ENCODE measurements at places on chromosomes 6 and 20.

DNA sequence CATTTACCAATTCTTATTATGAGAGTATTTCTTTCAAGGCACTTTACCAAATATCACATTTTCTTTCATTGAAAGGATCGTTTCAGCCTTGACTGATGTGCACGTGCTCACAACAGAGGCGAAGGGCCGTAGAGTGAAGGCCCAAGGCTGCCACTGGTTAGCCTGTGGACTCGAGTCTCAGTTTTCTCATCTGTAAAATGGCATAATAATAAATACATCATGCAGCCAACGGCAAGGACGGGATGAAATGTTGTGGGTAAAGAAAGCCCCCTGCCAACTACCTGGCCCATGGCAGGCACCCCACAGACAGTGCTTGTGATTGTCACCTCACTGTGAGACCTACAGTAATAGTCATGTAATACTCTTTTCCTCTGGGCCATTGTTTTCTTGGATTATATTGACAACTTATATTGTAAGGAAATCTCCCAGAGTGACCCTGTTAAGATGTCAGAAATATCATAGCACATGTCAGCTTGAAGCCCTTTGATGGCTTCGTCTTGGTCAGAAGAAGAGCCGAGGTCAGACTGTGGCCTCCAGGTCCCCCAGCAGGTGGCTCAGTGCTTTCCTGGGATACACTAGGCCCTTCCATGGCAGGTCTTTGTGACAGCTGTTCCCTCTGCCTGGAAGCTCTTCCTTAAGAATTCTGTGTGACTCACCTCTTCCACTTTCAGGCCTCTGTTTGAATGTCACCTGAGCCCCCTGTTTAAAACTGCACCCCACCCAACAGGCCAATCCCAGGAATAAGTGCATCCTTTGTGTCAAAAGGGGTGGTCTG, 36.3 kb downstream of the FAM50B start:
- DNase-seq: no peak

- no peak for DNase-seq
Measured at GRCh38 chr6:132733814-132734213, 20.0 kb upstream of the VNN1 start.

DNA sequence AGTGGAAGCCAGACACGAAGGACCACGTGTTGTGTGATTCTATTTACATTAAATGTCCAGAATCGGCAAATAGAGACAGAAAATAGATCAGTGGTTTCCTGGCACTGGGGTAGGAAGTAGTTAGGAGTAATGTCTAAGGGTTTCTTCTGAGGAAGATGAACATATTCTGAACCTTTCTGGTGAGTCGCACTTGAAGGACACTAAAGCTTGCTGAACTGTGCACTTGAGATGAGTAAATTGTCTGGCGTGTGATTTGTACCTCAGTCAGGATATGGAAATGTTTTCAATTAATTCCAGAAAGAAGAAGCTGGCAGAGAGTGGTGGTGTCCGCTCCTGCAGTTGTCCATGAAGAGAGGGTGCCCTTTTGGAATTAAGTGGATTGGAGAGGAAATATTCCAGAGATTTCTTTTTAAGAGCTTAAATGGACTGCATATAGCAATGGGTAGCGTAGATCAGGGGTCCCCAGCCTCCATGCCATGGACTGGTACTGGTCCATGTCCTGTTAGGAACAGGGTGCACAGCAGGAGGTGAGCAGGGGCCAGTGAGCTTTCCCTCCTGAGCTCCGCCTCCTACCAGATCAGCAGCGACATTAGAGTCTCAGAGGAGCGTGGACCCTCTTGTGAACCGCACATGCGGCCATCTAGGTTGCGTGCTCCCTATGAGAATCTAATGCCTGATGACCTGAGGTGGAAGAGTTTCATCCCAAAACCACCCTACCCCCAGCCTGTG, 12.4 kb upstream of the KIF25 start:
- DNase-seq: no peak

DNA sequence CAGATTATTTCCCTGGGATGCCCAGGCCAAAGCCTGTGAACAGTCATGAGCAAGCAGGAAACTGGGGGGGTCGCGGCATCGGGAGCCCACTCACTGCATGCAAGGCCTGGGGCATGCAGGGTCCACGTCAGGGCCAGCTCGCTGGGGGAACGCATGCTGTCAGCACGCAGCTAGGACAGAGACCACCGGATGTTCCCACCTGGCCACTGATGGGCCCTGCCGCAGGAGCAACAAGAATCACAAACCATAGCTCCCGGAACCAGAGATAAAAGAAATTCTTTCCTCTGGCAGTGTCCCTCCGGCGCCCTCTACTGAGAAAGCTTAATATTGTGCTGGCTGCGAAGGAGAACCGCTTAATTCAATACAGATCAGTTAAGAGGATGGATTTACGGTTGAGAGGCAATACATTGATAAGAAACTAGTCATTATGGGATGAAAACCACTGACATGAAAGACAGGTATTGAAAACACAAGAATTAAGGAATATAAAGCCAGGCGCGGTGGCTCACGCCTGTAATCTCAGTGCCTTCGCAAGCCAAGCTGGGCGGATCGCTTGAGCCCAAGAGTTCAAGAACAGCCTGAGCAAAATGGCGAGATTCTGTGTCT, 32.6 kb downstream of the C6orf15 start:
- no peak for DNase-seq

GRCh38 chr6:141483598-141484061, 649.1 kb upstream of the GJE1 start:
- peak; percentile 88 for DNase-seq

- no peak for DNase-seq
Measured at GRCh38 chr20:3935956-3936340, 46.8 kb downstream of the PANK2 start.

DNA sequence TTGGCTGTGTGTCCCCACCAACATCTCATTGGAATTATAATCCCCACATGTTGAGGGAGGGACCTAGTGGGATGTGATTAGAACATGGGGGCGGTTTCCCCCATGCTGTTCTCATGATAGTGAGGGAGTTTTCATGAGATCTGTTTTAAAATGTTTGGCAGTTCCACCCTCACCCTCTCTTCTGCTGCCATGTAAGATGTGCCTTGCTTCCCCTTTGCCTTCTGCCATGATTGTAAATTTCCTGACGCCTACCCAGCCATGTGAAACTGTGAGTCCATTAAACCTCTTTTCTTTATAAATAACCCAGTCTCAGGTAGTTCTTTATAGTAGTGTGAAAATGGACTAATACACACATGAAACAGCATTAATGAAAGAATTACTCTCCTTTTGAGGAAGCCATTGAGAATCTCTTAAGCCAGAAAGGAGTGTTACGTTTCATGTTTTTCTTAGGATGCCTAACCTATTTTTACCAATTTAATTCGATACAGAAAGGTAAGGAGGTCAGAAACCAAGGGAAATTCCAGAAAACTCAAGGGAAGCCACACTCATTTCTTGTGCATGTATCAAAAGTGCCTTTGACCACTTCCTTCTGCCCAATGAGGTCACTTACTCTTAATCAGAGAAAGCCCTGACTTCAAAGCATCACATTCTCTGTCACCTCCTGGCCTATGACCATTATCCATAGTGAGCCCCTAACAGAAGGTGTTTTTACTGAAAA, 24.7 kb upstream of the HINT3 start:
- DNase-seq: no peak

DNA sequence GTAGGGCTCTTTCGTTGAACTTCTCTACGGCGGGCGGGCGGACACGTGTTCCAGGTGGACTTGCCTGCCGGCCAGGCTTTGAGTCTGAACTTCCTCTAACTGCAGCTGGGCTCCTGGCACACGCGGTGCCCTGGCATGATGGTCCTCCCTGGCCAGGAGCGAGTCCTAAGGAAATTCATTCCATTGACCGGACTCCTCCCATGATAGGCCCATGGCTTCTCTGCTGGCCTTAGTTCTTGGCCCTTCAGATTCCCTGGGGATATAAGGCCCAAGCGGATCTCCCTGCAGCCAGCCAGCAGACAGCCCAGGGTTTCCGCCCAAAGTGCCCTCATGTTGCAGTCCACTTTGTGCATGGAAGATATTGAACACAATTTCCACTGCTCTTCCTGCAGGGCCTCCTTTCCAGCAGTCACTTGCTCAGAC, 39.4 kb downstream of the TBC1D7 start:
- no peak for DNase-seq

DNA sequence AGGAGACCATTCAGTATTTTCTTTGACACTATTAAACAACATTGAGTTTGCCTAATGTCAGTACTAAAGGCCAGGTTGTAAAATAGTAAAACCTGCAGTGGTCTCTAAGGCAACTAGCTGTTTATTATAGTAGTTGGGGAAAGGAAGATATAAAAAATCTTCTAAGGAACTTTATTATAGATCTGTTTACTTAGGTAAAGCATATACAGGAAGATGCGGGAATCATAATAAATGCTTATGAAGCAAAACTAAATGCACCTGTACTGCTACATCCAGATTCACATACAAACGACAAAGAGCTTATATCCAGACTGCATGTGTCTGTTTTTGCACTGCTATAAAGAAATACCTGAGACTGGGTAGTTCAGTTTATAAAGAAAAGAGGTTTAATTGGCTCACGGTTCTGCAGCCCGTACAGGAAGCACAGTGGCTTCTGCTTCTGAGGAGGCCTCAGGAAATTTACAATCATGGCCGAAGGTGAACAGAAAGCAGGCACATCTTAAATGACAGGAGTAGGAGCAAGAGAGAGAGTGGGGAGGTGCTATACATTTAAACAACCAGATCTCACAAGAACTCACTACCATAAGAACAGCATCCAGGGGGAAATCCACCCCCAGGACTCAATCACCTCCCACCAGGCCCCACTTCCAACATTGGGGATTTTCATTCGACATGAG, 8.7 kb upstream of the TRIM39 start:
- DNase-seq: no peak

GRCh38 chr20:5172903-5173463, 46.2 kb downstream of the CDS2 start:
- DNase-seq: no peak

DNA sequence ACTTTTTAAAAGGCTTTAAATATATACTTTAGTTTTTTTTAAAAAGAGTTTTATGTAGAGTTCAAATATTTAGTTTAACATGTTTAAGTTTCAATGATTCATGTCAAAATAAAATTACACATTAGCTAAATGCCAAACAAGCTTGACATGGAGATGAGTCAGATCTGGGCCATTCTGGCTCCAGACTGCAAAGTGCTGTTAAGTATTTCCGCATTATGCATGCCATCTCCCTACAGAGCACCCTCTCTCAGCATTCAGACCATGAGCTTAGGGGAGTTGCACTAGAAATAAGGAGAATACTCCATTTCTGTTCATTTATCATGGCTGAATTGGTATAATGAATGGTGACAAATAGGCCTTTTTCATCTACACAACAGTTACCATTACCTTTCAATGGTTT, 21.5 kb upstream of the HS3ST5 start:
- peak; percentile 65 for DNase-seq
